ENCODE measurements at places on chromosomes 3 and 15. TPM values are rescaled to one million over a fixed set of nuclear protein-coding genes. Genes with fewer than 3 reads are reported as not detected.

GRCh38 chr3:45664578-45664977 lies 24.6 kb upstream of the SACM1L start:
- no peaks in the 10 kb centered on the region for H3K36me3 ChIP-seq
- H3K27me3 ChIP-seq: no peaks in the 10 kb centered on the region
- no peak overlapping the region for H3K27ac ChIP-seq

The CCNB2 gene
- 0.42 TPM for total RNA-seq

The TRIM71 gene
- total RNA-seq: not detected

The SLC51B gene
- not detected for total RNA-seq

GRCh38 chr3:186786922-186787321 lies 3.5 kb downstream of the EIF4A2 start:
- H3K27me3 ChIP-seq: no peaks in the 10 kb centered on the region
- H3K4me1 ChIP-seq: peaks cover 57% of the 10 kb centered on the region
- H3K4me3 ChIP-seq: peak overlapping the region; percentile 8
- no peak overlapping the region for H3K27ac ChIP-seq
- no peak for DNase-seq
- H3K36me3 ChIP-seq: peaks cover 54% of the 10 kb centered on the region

The SUSD5 gene
- total RNA-seq: 259 TPM

The ANKRD63 gene
- not detected for total RNA-seq

- no peaks in the 10 kb centered on the region for H3K27me3 ChIP-seq
- no peak for DNase-seq
- H3K4me1 ChIP-seq: no peaks in the 10 kb centered on the region
- no peak overlapping the region for H3K27ac ChIP-seq
Observed at GRCh38 chr3:8189051-8189450, 312.6 kb upstream of the LMCD1 start.

- H3K27me3 ChIP-seq: no peaks in the 10 kb centered on the region
- no peak overlapping the region for H3K4me3 ChIP-seq
- H3K36me3 ChIP-seq: no peaks in the 10 kb centered on the region
Observed at GRCh38 chr3:190854062-190854461, 8.4 kb downstream of the GMNC start.

DNA sequence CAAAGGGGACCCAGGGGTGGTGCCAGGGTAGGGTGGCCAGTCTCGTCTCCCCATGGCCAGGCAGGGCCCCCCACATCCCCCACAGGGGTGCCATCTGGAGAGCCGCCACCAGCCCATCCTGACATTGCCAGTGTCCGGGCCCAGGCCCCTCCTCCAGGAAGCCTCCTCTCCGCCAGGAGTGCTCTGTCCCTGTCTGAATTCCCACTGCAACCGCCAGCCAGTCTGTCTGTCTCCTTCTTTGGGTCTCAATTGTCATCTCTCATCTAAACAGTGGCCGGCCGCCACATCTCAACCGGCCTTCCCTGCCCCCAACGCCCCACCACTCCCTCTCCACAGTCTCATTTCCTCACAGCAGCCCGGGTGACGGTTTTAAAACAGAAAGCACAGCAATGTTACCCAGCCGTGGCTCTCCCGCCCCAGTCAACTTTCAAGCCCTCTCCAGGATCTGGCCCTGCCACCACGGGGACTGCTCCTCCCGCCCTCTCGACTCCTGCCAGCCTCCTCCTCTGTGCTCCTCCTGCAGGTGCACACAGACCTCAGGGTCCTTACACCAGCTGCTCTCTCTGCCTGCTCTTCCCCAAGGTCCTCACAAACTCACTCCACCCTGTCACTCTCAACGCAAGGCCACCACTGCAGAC lies 57.0 kb downstream of the IQSEC1 start:
- DNase-seq: no peak
- H3K27me3 ChIP-seq: no peaks in the 10 kb centered on the region
- H3K36me3 ChIP-seq: no peaks in the 10 kb centered on the region

The PLXNA1 gene
- total RNA-seq: 70.1 TPM

- no peaks in the 10 kb centered on the region for H3K36me3 ChIP-seq
- no peak overlapping the region for H3K27ac ChIP-seq
- H3K27me3 ChIP-seq: no peaks in the 10 kb centered on the region
- H3K4me3 ChIP-seq: no peak overlapping the region
Observed at GRCh38 chr15:85041230-85041629, 59.6 kb downstream of the PDE8A start.

The GOLGA6A gene
- 0.42 TPM for total RNA-seq

- peak overlapping the region; percentile 85 for H3K27ac ChIP-seq
- no peaks in the 10 kb centered on the region for H3K36me3 ChIP-seq
- no peaks in the 10 kb centered on the region for H3K4me1 ChIP-seq
- no peak for DNase-seq
Observed at GRCh38 chr3:160398820-160399124, 253 bp downstream of the IFT80 start.

GRCh38 chr3:154025007-154025406 lies 96.2 kb upstream of the ARHGEF26 start:
- H3K4me3 ChIP-seq: no peak overlapping the region
- DNase-seq: no peak
- no peaks in the 10 kb centered on the region for H3K27me3 ChIP-seq
- no peak overlapping the region for H3K27ac ChIP-seq
- no peaks in the 10 kb centered on the region for H3K4me1 ChIP-seq

The AADACL2 gene
- total RNA-seq: not detected

The OXTR gene
- 2.3 TPM for total RNA-seq

The DGKG gene
- total RNA-seq: 12.5 TPM

The C3orf20 gene
- not detected for total RNA-seq

- no peak overlapping the region for H3K27ac ChIP-seq
- peaks cover 13% of the 10 kb centered on the region for H3K4me1 ChIP-seq
- no peak for DNase-seq
- H3K36me3 ChIP-seq: no peaks in the 10 kb centered on the region
- no peak overlapping the region for H3K4me3 ChIP-seq
- no peaks in the 10 kb centered on the region for H3K27me3 ChIP-seq
Observed at GRCh38 chr3:177758126-177758525, 560.8 kb upstream of the TBL1XR1 start.

DNA sequence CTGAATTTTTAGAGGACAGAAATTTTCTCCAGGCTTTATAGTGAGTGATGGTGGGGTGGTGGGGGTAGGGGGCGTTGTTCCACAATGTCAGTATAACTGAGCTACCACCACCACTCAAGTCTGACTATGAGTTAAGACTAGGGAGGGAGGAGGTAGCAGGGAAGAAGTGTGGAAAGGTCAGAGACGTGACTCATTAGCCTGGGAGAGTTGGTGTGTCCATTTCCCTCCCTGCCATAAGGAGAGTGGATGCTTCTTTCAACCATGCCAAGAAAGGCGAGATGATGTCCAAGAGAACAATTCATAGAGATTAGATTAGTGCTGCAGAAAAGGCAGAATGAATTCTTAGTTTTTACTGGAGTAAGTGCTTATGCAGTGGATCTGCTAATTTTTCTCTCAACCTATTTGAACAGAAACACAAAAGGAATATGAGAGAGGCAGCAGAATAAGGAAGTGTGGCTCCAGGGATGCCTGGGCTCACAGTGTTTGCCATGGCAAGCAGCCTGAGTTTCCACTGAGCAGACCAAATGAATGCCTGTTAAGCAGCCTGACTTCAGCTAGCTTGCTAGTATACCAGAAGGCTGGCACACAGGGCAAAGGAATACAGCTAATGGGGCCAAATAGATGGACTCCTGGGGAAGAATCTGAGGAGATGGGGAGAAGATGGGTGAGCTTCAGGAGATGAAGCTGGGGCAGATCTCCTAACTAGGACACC lies 708.9 kb downstream of the NTRK3 start:
- DNase-seq: no peak
- no peaks in the 10 kb centered on the region for H3K36me3 ChIP-seq
- H3K27ac ChIP-seq: peak overlapping the region; percentile 27
- H3K4me1 ChIP-seq: peaks cover 11% of the 10 kb centered on the region
- H3K4me3 ChIP-seq: no peak overlapping the region
- H3K27me3 ChIP-seq: no peaks in the 10 kb centered on the region

- H3K4me3 ChIP-seq: no peak overlapping the region
- H3K27ac ChIP-seq: no peak overlapping the region
- H3K27me3 ChIP-seq: no peaks in the 10 kb centered on the region
- no peaks in the 10 kb centered on the region for H3K4me1 ChIP-seq
- DNase-seq: no peak
Observed at GRCh38 chr15:67707520-67708283, 117.6 kb upstream of the SKOR1 start.

The MESP2 gene
- 1.8 TPM for total RNA-seq

The ROPN1 gene
- total RNA-seq: not detected

- H3K36me3 ChIP-seq: no peaks in the 10 kb centered on the region
- no peaks in the 10 kb centered on the region for H3K27me3 ChIP-seq
- H3K4me3 ChIP-seq: peak overlapping the region; percentile 97
- no peak for DNase-seq
- peaks cover 35% of the 10 kb centered on the region for H3K4me1 ChIP-seq
Observed at GRCh38 chr3:122678506-122678905, 2.1 kb upstream of the PARP14 start.

DNA sequence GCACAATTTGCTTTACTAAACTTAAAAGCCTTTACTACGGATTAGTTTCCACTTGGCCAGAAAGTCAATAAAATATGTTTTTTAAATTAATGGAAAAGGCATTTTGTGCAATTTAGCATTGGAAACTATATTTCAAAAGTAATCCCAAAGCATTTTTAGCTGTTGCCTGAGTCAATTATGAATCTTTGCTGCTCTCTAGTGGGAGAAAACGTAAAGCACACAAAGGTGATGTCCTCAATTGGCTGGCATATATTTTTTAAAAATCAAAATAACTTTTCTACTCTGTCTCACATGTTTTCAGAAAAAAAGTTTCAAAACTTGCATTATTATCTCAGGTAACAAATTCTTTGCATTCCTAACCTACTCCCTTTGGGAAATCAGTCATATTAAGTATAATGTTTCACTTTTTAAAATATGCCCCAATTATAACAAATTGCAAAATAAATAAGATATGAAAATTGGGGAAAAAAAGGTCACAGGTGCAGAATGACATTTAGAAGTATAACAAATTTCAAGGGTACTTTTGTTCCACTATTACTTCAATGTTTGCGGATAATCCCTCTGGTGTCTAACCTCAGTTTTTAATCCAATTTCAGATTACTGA lies 47.2 kb upstream of the TEX55 start:
- H3K4me1 ChIP-seq: no peaks in the 10 kb centered on the region
- no peak overlapping the region for H3K4me3 ChIP-seq
- H3K27ac ChIP-seq: no peak overlapping the region
- no peak for DNase-seq
- no peaks in the 10 kb centered on the region for H3K27me3 ChIP-seq
- no peaks in the 10 kb centered on the region for H3K36me3 ChIP-seq

GRCh38 chr3:184543256-184543655 lies 18.3 kb upstream of the EPHB3 start:
- no peaks in the 10 kb centered on the region for H3K27me3 ChIP-seq
- peaks cover 7% of the 10 kb centered on the region for H3K4me1 ChIP-seq
- DNase-seq: no peak
- H3K4me3 ChIP-seq: no peak overlapping the region
- H3K27ac ChIP-seq: no peak overlapping the region
- H3K36me3 ChIP-seq: no peaks in the 10 kb centered on the region

GRCh38 chr15:50558012-50558411 lies 11.5 kb upstream of the USP50 start:
- no peak overlapping the region for H3K4me3 ChIP-seq
- H3K36me3 ChIP-seq: peaks cover 10% of the 10 kb centered on the region
- H3K27ac ChIP-seq: no peak overlapping the region

DNA sequence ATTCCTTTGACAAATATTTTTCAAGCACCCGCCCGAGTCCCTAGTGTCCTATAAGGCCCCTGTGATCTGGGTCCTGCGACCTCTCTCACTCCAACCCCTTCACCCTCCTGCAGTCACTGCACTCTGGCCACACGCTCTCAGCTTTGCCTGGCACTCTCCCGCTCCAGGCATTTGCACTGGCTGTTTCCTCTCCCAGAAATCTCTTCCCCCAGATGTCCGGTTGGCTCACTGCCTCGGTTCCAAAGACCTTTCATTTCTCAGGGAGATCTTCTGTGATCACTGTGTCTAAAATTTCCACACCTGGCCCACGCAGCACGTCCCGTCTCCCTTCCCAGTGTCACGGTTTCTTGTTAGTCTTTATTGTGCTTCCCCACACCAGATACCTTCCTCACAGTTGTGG lies 97.4 kb downstream of the WNT7A start:
- H3K27ac ChIP-seq: no peak overlapping the region
- no peaks in the 10 kb centered on the region for H3K36me3 ChIP-seq
- H3K4me3 ChIP-seq: no peak overlapping the region
- no peak for DNase-seq
- no peaks in the 10 kb centered on the region for H3K4me1 ChIP-seq

The PAQR9 gene
- total RNA-seq: 0.21 TPM

GRCh38 chr3:13015286-13016082 lies 57.7 kb downstream of the IQSEC1 start:
- peaks cover 30% of the 10 kb centered on the region for H3K4me1 ChIP-seq
- H3K36me3 ChIP-seq: no peaks in the 10 kb centered on the region
- H3K4me3 ChIP-seq: peak overlapping the region; percentile 60
- peak overlapping the region; percentile 55 for H3K27ac ChIP-seq
- H3K27me3 ChIP-seq: no peaks in the 10 kb centered on the region

The DUOX2 gene
- 0.42 TPM for total RNA-seq

DNA sequence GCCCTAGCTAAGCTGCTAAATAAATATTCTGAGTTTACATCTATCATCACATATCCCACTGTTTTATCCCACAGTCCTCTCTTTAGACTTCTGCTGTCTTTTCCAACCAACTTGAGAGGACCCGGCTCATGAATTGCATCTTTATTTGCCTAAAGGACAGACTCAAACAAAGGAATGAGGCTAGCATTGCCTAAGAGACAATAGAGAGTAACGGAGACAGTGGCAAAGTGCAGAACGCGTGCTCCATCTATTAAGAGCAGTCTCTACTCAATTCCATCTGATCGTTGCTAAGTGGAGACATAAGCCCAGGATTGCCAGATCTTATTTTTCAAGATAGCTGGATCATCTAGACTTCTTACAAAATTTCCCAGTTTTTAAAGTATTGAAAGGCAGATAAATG lies 2.3 kb downstream of the ADAMTSL3 start:
- H3K27ac ChIP-seq: peak overlapping the region; percentile 43
- peaks cover 3% of the 10 kb centered on the region for H3K36me3 ChIP-seq
- no peaks in the 10 kb centered on the region for H3K27me3 ChIP-seq
- no peak for DNase-seq

GRCh38 chr15:73273181-73274002 lies 95.4 kb downstream of the HCN4 start:
- no peak overlapping the region for H3K27ac ChIP-seq
- no peak overlapping the region for H3K4me3 ChIP-seq
- no peaks in the 10 kb centered on the region for H3K4me1 ChIP-seq
- DNase-seq: no peak
- H3K36me3 ChIP-seq: peaks cover 10% of the 10 kb centered on the region

DNA sequence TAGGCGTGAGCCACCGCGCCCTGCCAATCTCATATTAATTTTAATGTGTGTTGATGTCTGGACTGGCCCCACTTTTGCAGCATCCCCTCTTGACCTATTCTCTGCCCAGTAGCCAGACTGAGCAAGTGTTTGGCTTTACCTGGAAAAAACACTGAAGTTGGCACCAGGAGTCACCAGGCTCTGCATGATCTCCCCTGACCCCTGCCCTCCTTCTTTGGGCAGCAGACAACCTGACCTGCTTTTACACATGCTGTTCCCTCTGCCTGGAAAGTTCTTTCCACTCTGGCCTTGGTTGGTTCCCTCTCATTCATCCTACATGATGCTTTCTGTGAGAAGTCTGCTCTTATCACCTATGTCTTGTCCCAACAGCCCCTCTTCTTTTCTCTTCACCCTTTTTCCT lies 67.9 kb upstream of the SLC2A2 start:
- H3K36me3 ChIP-seq: peaks cover 3% of the 10 kb centered on the region
- DNase-seq: no peak
- no peak overlapping the region for H3K4me3 ChIP-seq
- H3K27me3 ChIP-seq: no peaks in the 10 kb centered on the region

GRCh38 chr3:46417841-46418611 lies 11.0 kb downstream of the CCRL2 start:
- no peaks in the 10 kb centered on the region for H3K36me3 ChIP-seq
- H3K4me3 ChIP-seq: no peak overlapping the region
- no peaks in the 10 kb centered on the region for H3K27me3 ChIP-seq
- H3K4me1 ChIP-seq: no peaks in the 10 kb centered on the region

The WDR49 gene
- 0.41 TPM for total RNA-seq

All from thoracic aorta (tissue), 2 donors.